ENCODE measurements at places on chromosomes 5 and 9. TPM values are rescaled to one million over a fixed set of nuclear protein-coding genes. Genes with fewer than 3 reads are reported as not detected.

- H3K27me3 ChIP-seq: no peaks in the 10 kb centered on the region
- H3K36me3 ChIP-seq: no peaks in the 10 kb centered on the region
Measured at GRCh38 chr5:61274511-61274911, 57.5 kb upstream of the ZSWIM6 start.

GRCh38 chr5:76451031-76451701, 48.1 kb downstream of the IQGAP2 start:
- H3K4me1 ChIP-seq: no peaks in the 10 kb centered on the region
- no peaks in the 10 kb centered on the region for H3K36me3 ChIP-seq
- peaks cover under 1% of the 10 kb centered on the region for H3K27me3 ChIP-seq
- no peak for DNase-seq

- H3K4me1 ChIP-seq: no peaks in the 10 kb centered on the region
- H3K36me3 ChIP-seq: no peaks in the 10 kb centered on the region
- H3K27ac ChIP-seq: no peak overlapping the region
- H3K4me3 ChIP-seq: no peak overlapping the region
- no peaks in the 10 kb centered on the region for H3K27me3 ChIP-seq
- no peak for DNase-seq
Measured at GRCh38 chr5:10615693-10616092, 51.8 kb downstream of the ANKRD33B start.

- H3K36me3 ChIP-seq: no peaks in the 10 kb centered on the region
- H3K4me1 ChIP-seq: peaks cover 8% of the 10 kb centered on the region
- H3K27ac ChIP-seq: no peak overlapping the region
- no peak overlapping the region for H3K4me3 ChIP-seq
- peak; percentile 61 for DNase-seq
Measured at GRCh38 chr9:93682155-93682968, 106.0 kb downstream of the PHF2 start.

Gene TEK
- 0.91 TPM for total RNA-seq
